Iris pigment epithelial cell (primary cell): ENCODE measurements at places on chromosomes 2 and 18.

GRCh38 chr2:232456296-232457120, 555 bp downstream of the ALPI start:
- no peak for DNase-seq

DNA sequence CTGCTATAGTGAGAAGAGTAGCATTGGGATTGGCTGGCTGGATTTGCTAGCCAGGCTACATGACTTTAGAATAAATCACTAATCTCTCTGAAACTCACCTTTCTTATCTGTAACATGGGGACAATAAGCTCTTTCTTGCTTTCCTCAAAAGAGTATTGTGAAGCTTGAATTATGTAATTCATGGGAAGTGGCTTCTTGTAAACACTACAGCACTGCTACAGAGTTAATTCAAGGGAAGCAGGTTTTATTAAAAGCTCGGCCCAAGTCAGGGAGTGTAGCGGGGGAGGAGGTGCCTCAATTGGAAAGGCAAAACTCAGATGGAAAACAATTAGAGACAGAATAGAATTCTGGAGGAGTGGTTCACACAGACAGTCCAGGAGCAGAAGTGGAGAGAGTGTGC, 100.9 kb upstream of the CELF4 start:
- no peak for DNase-seq

GRCh38 chr2:15654727-15655073, 63.0 kb downstream of the DDX1 start:
- DNase-seq, result no peak

DNA sequence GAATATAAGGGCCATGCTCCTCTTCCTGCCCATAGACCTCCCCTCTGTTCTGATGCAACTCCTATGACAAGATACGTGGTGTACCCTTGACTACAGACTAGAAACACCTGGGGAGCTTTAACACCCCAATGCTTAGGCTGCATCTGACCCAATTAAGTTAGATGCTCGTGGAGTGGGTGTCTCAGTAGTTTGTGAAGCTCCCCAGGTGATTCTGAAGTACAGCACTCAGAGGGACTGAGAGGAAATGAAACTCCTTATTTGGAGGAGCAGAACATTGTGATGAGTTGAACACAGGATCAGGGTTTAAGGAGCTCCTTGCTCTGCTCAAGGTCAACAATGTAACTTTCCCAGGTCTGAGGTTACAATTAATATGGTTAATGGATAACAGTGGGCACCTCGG, 80.3 kb upstream of the TTC39C start:
- DNase-seq, result no peak

GRCh38 chr2:106719222-106719621, 166.7 kb downstream of the ST6GAL2 start:
- no peak for DNase-seq

GRCh38 chr2:84924173-84925106, 19.0 kb downstream of the TMSB10 start:
- peak; percentile 78 for DNase-seq

DNA sequence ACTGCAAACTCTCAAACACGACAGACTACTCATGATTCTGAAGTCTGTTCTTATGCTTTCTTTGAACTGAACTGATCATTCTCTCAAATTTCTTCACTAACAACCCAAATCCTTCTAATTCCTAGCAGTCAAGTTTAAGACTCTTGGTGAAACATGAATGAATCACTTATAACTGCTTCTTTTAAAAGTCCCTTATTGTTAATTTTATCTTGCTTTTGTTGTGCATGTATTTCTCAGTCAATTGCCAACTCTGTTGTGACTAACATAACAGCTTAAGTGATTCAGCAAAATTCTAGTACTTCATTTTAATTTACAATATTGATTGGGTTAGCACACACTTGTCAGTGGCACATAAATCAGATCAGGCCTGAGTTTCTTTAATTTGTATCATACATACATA, 357.0 kb upstream of the FSIP2 start:
- no peak for DNase-seq

DNA sequence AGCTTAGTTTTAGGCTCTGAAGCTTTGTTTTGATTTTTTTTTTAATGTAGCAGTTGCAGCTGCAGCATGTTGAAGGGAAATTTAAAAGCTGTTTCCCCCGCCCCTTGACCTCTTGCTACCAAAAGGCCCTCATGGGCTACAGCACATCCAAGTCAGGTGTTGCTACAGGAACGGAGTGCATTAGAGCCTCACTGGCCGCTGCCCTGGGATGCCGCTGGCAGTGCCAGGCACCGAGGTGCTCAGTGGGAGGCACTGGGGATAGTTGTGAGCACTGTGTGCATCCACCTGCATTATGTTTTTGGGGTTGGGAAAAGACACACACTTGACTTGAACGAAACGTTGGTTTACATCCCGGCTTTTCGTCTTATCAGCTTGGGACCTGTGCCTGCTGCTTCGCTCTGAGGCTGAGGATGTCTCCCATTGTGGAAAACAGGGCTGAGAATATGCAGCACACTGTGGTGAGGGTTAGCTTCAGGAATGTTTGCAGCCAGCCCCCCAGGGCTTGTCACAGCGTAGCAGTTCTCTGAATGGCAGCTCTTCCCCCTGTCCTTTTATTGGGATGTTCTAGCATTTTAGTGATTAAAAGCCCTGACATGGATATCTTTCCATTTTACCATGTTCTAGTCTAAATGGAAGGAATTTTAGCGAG, 24.1 kb downstream of the DCDC2C start:
- DNase-seq, result no peak

DNA sequence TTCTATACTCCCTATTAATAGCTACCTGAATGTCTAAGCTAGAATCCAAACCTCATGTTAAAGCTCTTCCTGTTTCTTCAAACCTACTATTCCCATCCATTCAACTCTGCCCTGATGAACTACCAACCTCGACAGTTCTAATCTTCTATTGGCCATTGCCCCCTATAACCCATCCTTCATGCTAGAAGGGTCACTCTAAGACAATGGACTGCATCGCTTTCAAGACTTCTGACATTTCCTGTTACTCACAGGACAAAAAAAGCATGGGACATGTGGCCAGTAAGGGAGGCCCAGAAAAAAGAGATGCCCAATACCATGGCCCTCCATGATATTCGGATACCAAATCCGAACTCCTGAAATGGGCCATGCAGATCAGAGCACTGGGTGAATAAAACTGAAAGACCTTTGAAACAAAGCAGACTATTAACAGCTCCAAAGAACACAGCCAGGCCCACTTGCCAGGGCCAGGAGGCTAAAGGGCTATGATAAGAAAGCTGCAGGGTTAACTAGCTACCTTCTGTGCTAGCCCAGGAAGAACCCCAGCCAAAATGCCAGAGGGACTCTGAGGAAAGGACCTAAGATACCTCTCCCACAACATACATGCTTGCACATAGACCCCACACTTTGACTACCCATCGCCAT, 4.5 kb downstream of the B4GALT6 start:
- no peak for DNase-seq

- DNase-seq, result peak; percentile 36
These were observed 22.0 kb downstream of the RASGRP3 start for GRCh38 chr2:33498291-33498956.

- no peak for DNase-seq
These were observed 271.3 kb downstream of the ICOS start for GRCh38 chr2:204207866-204208265.

GRCh38 chr2:233856184-233856583, 1.8 kb upstream of the HJURP start:
- DNase-seq, result no peak

DNA sequence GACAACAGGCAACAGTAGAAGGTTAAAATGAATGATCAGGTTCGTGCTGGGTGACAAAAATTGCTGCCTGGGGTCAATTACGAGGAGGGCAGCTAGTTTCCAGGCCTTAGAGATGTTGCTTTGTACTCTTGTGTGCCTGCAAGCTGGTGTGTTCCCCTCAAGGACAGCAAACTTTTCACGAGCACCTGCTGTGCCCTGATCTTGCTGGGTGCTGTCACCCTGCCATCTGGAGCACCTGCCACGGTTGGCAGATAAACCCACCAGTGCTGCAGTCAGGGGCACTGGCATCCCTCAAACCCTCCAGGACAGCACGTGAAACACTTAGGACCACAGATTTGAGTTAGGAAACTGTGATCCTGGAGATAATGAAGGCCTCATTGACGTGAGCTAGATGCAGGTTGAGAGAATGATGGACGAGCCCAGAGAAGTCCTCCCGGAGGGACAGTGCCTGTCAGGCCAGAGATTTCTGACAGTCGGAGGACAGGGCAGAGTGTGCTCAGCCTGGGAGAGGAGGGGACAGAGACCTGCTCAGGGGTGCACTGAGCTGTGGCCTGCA, 104.3 kb upstream of the RAB12 start:
- DNase-seq, result no peak

- DNase-seq, result no peak
These were observed 34.0 kb upstream of the GPR55 start for GRCh38 chr2:230958820-230959756.

DNA sequence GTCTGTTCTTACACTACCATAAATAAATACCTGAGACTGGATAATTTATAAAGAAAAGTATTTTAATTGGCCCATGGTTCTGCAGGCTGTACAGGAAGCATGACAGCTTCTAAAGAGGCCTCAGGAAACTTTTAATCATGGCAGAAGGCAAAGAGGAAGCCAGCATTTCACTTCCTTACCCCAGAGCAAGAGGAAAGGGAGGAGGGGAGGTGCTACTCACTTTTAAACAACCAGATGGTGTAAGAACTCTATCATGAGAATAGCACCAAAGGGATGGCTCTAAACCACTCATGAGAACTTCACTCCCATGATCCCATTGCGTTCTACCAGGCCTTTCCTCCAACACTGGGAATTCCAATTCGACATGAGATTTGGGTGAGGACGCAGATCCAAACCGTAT, 344.4 kb upstream of the SLC39A10 start:
- no peak for DNase-seq

DNA sequence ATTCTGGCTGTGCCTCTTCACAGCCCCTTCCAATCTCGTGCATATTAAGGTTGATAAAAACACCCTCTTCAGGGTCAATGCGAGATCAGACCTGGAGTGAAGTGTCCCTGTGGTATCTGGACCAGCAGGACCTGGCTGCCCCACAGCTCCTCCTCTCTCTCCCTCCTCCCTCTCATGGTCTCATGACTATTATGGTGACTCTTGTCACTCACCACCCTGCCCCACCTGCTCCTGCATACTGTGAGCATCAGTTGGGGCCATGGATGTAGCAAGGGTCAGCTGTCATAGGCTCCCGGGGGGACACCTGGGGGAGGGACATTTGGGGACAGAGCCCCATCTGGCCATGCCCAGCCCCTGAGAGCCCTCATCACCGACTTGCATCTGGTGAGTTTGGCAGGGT, 50.2 kb downstream of the ODC1 start:
- DNase-seq, result no peak

GRCh38 chr18:56186319-56186718, 452.1 kb downstream of the TXNL1 start:
- DNase-seq, result no peak

- DNase-seq, result no peak
These were observed 1.4 kb downstream of the FAM117B start for GRCh38 chr2:202636213-202636513.

DNA sequence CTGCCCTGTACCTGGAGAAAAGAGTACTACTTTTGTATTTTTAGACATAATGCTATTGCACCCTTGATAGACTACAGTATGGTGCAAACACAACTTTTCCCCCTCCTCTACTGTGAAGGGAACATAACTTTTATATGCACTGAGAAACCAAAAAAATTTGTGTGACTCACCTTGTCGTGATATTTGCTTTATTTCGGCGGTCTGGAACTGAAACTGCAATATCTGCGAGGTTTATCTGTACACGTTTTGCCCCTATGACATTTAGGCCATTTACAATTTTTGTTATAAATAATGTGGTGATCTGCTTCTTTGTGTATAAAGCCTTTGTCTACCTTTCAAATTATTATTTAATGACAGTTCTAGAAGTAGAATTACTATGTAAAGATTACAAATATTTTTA, 34.4 kb upstream of the AAK1 start:
- no peak for DNase-seq

DNA sequence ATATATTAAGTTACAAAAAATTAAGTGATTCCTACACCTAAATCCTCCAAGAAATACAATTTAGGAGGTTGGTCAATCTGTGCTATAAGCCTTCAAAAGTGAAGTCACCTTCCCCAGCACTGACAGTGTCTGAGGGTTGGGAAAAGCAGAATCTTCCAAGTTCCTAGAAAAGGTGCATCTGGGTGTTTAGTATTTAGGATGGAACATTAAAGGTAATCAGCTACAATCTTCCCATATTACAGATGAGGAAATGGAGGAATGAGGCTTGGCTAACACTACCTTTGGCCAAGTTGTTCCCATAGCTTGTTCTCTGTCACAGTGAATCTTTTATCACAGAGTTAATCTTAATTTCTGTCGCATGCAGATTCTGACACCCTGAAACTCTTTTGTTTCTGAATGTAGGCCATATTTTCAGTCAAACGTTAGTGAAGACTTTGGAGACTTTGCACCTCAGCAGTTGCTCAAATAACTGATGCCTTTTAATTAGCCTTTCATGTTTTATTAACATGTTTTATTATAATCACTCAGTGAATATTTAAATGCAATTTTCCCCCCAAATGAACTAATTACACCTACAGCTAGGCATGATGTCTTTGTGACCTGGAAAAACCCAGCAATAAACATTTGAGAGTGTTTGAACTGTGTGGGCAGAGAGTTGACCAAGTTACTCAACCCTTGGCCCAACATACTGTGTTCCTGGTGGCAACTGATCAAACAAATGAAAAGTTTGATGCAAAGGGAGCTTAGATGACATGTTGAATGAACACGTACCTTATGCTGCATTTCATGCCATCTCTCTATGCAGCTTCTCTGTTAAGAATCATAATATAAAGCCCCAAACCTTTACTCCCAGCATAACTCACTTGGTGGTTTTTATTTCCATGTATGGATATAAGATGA, 17.6 kb downstream of the FN1 start:
- no peak for DNase-seq

- no peak for DNase-seq
These were observed 96.0 kb upstream of the NFATC1 start for GRCh38 chr18:79299711-79300110.

GRCh38 chr2:180505203-180505602, 475.2 kb upstream of the UBE2E3 start:
- DNase-seq, result peak; percentile 44

- no peak for DNase-seq
These were observed 9.3 kb downstream of the PSTPIP2 start for GRCh38 chr18:46062781-46063180.

DNA sequence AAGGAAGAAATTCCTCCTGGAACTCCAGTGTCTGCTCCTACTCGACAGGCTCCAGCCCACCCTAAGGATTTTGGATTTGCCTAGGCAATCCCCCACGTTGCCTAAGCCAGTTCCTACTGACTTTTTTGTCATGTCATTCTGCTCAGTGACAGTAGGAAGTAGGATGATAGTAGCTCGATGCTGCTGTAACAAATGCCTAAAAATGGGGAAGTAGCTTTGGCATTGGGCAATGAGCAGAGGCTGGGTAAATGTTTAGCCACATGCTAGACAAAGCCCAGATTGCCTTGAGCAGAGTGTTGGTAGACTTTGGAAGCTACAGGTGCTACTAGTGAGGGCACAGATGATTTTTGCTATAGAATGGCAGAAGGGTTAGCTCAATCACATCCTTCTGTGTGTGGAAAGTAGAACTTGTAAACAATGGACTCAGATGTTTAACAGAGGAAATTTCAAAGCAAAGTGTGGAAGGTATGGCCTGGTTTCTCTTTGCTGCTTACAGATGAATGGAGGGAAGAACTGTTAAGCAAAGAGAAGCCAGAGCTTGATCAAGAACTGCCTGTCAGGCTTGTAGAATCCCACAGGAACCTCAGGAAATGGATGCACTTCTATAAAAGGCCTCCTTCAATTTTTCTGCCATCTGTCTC, 154.8 kb downstream of the RNF144A start:
- DNase-seq, result no peak
